ENCODE measurements at places on chromosomes 1 and 21. TPM values are rescaled to one million over a fixed set of nuclear protein-coding genes. Genes with fewer than 3 reads are reported as not detected.
A peak's percentile ranks its signal among the peaks of the same experiment; 100 is the strongest.

DNA sequence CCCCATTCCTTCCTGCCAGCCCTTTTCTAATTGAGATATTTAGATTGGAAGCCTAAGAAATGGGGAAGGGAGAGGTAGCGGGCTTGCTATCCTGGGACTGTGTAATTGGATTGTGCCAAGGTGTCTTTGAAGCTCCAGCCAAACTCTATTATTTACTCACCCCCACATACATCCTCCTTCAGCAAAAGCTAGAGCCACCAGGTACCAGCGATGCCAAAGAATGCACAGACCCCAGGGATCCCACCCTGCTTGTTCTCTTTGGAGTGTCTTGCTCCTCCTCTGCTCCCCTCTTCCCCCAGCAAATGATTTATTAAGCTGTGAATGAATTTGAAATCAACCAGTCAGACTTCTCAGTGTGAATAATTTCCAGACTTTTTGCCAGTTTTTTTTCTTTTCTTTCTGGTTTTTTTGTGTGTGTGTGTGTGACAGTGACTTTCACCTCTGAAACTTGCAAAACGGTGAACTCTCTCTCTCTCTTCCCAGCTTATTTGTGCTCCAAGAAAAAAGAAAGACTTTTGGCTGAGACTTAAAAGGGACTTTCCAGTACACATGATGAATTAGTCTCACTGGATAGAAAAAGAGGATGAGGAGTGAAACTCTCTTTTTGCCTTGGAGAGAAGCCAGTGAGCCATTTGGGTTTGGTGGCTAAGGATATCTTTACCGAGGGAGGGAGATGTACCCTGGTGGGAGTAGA is 1.8 kb downstream of the VASH2 start:
- no peak for DNase-seq

- peak; percentile 40 for DNase-seq
These were observed 17.6 kb upstream of the IFI6 start for GRCh38 chr1:27689423-27690173.

DNA sequence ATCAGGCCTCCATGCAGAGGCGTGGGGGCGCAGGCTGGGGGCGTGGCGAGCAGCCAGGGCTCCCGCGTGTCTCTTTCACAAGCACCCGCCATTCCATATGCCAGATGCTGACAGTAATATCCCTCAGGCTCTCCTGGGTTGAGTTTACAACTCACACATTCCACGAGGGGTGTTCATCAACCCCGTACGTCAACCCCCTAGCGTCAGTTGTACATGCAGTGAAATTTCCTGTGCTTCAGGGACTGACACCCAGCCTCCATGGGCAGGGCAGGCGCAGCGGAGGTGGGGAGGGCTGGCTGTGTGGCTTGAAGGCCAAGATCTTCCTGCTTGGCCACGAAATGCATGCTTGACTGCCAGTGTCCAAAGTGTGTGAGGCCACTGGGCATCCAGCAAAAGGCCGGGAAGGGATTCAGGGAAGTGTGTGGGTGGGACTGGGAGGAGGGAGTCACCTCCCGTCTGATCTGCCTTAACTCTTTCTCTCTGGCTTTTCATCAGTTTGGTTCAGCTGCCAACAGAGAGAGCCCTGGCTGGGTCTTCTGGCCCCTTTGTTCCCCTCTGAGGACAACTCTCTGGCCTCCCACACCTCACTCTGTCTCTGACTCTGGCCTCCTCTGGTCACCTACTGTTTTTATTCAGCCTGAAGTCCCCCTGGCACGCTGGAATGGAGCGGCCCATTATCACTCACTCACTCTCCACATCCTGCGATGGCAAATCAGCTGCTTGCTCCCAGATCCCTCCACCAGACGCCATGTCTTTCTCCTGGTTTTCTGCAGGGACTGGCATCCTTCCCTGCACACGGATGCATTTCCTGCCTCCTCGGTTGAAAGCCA is 33.8 kb downstream of the CLIC6 start:
- DNase-seq, result no peak

- DNase-seq, result no peak
These were observed at the start of gene P3R3URF for GRCh38 chr1:46176211-46176865. Gene P3R3URF, minus strand, starts transcription at chr1:46176488. Its CDS starts 17 bp downstream, at chr1:46176471.

GRCh38 chr1:36831186-36831810 is 203.0 kb downstream of the GRIK3 start:
- DNase-seq, result no peak

DNA sequence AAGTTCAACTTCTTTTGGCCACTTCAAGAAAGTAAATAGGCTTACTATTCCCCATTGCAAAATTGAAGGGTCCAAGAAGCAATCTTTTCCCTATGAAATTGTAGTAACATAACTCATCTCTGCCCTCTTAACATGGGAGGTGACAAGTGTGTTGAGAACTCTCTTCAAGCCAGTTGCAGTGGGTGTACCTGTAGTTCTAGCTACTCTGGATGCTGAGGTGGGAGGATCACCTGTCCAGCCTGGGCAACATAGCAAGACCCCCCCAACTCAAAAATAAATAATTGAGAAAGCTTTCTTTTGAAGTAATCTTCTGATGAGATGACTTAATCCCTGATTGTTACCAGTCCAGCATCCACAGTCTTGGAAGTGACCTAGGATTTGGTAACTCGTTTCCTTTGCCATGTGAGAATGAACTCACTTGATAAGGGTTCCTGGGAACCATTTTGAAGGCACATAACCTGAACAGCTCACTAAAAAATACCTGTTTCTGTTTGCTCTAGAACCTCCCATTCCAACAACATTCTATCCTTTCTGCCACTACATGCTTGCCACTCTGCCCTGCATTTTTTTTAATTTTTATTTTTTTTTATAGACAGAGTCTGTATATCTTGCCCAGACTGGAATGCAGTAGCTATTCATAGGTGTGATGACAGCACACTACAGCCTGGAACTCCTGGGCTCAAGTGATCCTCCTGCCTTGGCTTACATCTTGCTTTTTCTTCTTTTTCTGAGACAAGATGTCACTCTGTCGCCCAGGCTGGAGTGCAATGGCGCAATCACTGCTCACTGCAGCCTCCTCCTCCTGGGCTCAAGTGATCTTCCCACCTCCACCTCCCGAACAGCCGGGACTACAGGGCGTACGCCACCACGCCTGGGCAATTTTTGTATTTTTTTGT is 1.4 kb upstream of the IPO9 start:
- no peak for DNase-seq

- DNase-seq, result peak; percentile 77
These were observed at the start of gene MYOM3 for GRCh38 chr1:24111996-24112779. Gene MYOM3, minus strand, starts transcription at chr1:24112135. Its CDS starts 3,499 bp downstream, at chr1:24108636.

DNA sequence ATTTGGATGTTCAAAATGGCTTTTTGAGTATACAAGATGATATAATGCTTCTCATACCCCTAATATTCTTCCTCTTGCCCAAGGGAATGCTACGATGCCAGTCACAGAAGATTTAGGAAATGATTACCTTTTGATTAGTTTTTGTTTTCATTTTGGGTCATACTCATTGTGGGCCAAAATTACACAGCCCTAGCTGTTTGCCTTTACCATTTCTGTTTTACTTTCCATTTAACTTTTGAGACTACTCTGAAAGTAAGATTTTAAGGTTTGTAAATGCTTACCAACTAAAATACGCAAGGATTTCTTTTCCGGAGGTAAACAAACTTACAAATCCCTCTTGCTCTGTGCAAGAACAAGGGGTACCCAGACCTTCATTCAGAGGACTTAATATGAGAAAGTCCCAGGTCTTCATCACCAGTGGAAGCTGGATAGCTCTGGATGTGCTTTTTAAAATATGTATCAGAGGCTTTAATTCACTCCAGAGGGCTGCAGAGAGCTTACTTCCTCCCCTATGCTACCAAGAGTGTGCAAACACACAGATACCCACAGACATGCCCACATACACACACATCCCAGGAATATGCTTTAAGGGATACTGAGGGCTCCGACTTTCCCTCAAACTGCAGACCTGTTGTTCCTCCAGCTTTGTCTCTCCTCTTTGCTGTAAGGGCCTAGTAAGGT is 631.4 kb downstream of the SMYD3 start:
- no peak for DNase-seq

Gene RPF1
- total RNA-seq, result 56.5 TPM

Gene COA6
- 57.7 TPM for total RNA-seq

Gene CDA
- not detected for total RNA-seq

Gene PCP4L1
- total RNA-seq, result 0.22 TPM

Gene ANGPTL3
- total RNA-seq, result not detected

All from activated CD4-positive, alpha-beta memory T cell treated with anti-CD3 and anti-CD28 coated beads for 36 hours (primary cell).